ENCODE measurements at places on chromosomes 12 and 14. TPM values are rescaled to one million over a fixed set of nuclear protein-coding genes. Genes with fewer than 3 reads are reported as not detected.

GRCh38 chr12:3034067-3034750, 43.0 kb upstream of the TSPAN9 start:
- peak; percentile 84 for DNase-seq

- no peak for DNase-seq
Measured at GRCh38 chr12:109443794-109444193, 33.3 kb downstream of the KCTD10 start.

DNA sequence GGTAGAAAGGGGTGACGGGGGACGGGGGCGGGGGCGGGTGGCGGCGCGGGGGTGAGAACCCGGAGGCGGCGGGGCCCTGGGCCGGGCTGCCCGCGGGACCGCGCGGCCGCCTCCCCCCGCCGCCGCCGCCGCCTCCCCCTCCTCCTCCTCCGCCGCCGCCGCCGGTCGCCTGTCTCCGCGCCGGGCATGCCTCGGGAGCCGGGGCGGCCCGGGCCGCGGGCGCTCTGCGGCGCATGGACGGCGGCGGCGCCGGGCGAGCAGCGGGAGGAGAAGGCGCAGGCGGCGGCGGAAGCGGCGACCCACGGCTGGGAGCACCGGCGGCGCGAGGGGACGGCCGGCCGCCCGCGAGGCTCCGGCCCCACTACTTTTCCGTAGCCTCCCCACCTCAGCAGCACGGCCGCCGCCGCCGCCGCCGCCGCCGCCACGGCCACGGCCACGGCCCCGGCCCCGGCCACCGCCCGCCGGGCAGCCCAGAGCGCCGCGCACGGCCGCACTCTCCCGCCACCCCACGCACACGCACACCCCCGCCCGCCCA, at the start of gene NPAS3:
Gene NPAS3 (plus strand): TSS at position 161 of the 535 bp plus-strand sequence.
- DNase-seq = peak; percentile 35

- no peak for DNase-seq
Measured at GRCh38 chr12:8037947-8038346, 5.4 kb downstream of the FOXJ2 start.

GRCh38 chr14:91371011-91371989, 46.3 kb downstream of the CCDC88C start:
- no peak for DNase-seq

ZC2HC1C gene
- polyA plus RNA-seq = 1.1 TPM

DNA sequence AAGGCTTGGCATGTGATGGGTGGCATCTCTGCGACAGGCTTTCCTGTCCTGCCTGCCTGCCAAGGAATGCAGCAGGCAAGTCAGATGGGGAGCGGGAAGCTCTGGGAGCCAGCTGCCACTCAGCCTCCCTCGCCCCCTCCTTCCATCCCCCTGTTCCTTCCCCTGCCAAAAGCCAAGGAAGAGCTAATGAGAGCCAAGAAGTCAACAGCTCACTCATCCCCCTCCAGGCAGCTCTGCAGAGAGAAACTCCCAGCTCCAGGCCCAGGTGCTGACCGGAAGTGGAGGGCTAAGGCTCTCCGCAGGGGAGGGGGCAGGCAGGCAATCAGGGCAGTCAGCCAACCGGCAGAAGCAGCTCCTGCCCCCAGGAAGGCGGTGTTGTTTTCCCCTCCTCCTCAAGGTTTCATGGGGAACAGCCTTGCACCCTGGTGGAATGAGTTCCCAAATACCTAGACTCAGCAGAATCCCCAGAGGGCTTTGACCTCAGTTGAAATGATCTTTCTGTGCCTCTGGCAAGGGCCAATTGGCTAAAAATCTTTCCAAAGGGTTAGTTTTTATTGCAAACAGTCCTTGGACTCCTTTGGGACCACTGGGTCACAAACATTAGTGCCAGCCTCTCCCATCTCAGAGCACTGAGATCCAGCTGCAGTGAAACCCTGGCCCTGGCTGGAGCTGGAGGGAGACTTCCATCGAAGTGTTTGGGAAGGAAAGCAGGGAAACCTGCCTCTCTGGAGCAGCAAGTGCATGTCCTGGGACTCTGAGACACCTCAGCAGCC, 349.1 kb downstream of the DPF3 start:
- no peak for DNase-seq

- DNase-seq = no peak
Measured at GRCh38 chr12:106915635-106916026, 40.1 kb upstream of the TMEM263 start.

INSM2 gene
- not detected for polyA plus RNA-seq

DNA sequence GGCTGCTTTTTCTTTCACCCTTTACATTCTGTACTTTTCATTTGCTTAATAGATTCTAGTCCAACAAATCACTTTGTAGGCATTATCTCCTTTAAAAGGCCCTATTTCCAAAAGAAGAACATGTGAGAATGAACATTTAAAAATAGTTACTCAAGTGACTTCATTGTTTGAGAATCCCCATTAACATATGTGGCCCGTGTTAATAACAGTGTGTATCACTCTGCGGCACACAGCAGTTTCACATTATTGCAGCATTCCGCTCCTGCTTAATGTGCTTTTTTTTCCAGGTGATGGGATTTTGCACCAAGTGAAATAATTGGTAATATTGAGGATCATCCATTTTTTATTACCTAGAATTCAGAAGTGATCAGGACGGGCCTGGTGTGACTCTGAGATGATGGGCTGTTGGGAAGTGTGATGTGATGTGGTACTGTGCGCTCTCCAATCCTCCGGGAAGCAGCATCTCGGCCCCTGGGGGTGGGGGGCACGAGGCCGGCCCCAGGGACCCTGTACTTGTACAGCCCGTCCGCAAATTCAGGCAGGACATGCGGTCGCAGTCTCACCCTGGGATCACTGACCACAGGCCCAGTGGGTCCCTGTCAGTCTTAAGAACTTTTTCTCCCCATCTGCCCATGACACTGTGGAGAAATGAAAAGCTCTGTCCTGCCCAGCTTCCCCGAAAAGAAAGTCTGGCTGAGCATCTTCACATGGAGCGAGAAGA, 32.9 kb downstream of the SLC15A4 start:
- DNase-seq = no peak

DNA sequence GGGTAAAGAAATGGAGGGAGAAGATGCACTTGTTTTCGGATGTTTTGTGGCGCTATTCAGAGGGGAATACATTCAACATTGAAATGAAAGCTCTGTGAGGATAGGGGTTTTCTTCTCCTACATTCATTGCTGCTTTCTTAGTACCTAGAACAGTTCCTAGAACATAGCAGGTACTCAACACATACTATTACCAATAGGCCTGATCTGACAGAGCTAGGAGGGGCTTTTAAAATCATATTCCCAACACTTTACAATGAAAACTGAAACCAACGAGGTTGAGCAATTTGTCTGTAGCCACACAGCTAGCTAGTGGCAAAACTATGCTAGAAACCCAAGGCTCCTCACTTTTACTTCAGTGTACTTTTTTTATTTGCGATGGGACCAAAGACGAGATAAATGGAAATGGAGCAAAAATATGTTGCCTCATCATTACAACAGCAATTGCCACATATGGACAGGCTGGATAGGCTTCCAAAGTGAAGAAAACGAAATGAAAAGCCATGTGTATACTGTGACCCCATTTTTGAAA, 23.1 kb upstream of the IL22 start:
- DNase-seq = no peak

OASL gene
- polyA plus RNA-seq = 0.47 TPM

DPPA3 gene
- 0.80 TPM for polyA plus RNA-seq

DNA sequence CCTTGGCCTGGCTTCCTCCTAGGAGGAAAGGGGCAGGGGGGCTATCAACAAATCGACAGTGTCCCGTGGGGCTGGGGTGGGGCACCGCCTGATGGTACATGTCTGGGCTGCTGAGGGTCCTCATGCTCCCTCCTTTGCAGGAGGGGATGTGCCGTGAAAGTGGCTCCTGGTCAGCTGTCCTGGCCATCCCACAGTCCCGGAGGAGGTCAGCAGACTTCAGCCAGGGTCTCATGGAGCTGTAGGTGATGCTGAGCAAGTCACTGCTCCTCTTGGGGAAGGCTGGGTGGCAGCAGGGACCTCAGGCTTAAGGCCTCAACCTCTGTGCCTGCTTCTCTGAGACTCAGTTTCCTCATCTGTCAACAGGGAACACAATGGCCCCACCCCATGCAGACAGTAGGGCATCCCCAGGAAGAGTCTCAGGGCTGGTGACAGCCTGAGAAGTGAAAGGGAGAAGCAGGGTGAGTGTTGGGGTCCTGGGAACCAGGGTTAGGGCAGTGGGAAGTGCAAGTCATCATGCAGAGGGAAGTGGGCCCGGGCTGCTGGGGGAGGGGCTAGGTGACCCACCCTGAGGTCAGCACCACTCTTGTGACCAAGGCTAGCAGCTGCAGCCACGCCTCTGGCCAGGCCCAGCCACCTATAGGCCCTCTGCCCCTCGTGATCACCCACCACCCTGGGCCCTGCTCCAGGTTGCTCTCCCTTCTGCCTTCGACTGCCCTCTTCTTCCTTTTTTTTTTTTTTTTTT, 4.4 kb upstream of the TNFAIP2 start:
- no peak for DNase-seq

CRIP1 gene
- 14.7 TPM for polyA plus RNA-seq

IRAK3 gene
- polyA plus RNA-seq = 1.2 TPM

GRCh38 chr12:53985994-53986685, 1.2 kb downstream of the HOXC10 start:
- DNase-seq = no peak

DNA sequence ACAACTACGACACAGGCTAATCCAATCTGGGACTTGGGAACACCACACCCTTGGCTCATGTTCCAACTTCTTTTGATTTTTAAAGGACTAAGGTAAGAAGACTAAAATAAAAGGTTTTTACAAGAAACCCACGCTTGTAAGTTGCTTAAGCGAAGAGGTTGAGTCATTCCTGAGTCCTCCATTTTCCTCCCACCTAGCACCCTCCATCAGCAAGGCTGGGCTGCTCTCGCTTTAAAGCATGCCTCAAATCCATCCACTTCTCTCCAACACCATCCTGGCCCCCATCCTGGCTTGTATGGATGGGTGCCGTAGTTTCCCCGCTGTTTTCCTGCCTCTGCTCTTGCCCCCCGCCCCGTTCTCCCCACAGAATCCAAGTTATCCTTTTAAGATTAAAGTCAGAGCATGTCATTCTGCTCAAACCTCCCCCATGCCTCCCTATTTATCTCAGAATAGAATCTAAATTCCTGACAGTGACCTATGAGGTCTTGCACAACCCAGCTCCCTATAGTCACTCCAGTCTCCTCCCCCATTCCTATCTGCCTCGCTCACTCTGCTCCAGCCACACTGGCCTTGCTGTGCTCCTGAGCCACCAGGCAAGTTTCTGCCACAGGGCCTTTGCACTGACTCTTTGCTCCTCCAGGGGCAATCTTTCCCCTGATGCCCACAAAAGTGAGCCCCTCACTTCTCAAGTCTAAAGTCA, 34.5 kb downstream of the SCARB1 start:
- DNase-seq = peak; percentile 72

- DNase-seq = no peak
Measured at GRCh38 chr12:3614806-3615466, 123.9 kb downstream of the PRMT8 start.

DNA sequence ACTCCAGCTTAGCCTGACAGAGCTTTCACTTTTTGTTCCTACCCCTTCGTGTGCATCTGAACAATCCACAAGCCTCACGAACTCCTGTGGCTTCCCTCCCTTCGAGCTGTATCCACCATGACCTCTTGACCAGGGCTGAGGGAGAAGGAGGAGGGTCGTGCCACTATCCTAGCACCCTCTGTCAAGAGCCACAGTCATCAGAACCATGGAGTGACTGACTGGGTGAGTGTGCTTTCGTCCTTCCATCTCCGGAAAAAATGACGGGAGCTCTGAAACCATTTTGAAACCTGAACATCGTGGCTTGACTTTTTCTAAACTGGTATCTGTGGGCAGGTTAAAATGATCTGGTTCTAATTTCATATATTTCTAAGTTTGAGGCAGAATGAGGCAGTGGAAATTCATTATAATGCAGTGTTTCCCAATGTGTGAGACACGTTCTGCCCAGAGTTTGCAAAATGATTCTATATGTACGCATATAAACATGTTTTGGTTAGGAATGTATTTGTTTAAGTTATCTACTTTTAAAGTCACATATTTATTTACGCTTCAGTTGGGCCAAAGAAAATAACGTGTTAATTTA, 27.0 kb downstream of the IL26 start:
- DNase-seq = no peak

TMPRSS12 gene
- not detected for polyA plus RNA-seq

- DNase-seq = no peak
Measured at GRCh38 chr12:92075425-92075914, 70.2 kb downstream of the BTG1 start.

Measured in hepatocyte (in vitro differentiated cells).